D721Med (cell line): ENCODE measurements at places on chromosomes 6 and 20.

- no peak for DNase-seq
Observed at GRCh38 chr20:25038103-25038410, 19.9 kb downstream of the ACSS1 start.

GRCh38 chr6:160883999-160884398 is 107.6 kb upstream of the MAP3K4 start:
- DNase-seq = no peak

- no peak for DNase-seq
Observed at GRCh38 chr6:147301070-147301469, 96.9 kb downstream of the STXBP5 start.

DNA sequence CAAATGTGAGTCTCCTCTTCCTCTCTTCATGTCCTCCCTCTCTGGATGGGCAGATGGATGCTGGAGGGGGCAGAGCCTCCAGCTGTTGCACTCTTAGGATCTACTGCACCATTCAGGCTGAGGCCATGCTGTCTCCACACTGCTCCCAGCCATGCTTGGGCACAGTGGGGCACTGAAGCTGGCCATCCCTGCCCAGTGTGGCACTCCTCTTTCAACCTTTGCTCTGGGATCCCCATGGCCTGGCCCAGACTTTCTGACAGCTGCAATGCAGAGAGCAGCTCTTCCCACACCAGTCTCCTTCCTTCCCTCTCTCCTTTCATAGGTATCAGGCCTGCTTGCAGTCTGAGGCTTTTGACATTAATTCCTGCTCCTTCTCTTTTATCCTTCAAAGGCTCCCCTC is 9.3 kb downstream of the KCNK17 start:
- DNase-seq = no peak

GRCh38 chr6:157265635-157266034 is 57.7 kb downstream of the TMEM242 start:
- DNase-seq = no peak

DNA sequence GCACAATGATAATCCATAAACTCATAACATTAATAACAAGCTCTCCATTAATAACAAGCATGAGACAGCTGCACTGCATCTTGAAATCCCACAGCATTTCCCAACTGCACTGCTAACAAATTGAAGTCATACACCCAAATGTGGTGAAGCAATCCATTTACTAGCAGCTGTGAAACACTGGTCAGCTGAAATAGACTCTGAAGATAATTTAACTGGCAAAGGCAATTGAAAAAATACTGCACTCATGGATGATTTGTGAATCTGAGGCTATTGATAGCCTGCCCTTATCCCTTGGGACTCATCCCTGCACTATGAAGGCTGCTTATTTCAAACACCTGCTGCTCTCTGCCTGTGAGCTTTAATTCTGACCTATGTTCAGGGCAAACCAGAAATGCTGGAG is 49.1 kb upstream of the PLCB1 start:
- DNase-seq = no peak

DNA sequence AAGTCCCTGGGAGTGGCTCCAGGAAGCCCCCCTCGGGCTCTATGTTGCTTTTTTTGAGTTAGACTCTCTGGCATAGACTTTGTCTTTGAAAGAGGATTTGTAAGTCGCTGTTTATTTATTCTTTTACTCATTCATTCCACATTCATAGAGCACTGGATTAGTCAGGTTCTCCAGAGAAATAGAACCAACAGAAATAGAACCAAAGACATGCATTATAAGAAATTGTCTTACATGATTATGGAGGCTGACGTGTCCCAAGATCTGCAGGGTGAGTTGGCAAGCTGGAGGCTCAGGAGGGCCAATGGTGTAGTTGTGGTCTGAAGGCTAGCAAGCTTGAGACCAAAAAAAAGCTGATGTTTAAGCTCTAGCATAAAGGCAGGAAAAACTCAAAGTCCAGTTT is 98.3 kb upstream of the CHD6 start:
- no peak for DNase-seq

GRCh38 chr6:161830866-161831616 is 557.2 kb upstream of the AGPAT4 start:
- no peak for DNase-seq

DNA sequence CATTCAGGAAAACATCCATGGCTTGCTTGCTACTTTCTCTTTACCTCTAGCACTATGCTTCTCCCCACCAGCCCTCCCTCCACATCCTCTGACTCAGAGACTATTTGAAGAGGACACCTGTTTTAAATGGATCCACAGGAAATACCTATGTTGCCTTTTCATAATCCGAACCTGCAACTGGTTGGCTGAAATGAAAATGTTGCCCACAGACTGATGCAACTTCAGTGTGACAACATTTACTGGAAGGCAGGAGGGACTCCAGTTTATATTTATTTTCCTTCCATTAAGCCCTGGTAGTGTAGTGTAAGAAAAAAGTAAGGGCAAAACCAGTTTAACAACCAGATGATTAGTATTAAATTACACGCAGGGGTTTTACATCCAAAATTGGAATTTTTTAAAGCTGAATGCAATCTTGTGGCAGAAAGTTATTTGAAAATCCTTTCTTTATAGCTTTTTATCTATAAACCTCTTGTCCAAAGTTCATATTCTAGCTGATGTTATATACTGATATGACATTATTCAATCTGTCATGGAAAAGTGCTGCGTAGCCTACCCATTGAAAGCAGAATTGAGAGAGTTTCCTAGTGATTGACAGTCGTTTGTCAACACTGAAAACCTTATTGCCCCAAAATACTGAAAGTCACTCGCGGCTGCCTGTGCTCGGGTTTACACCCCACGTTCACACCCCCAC is 881 bp upstream of the AIG1 start:
- DNase-seq = no peak

DNA sequence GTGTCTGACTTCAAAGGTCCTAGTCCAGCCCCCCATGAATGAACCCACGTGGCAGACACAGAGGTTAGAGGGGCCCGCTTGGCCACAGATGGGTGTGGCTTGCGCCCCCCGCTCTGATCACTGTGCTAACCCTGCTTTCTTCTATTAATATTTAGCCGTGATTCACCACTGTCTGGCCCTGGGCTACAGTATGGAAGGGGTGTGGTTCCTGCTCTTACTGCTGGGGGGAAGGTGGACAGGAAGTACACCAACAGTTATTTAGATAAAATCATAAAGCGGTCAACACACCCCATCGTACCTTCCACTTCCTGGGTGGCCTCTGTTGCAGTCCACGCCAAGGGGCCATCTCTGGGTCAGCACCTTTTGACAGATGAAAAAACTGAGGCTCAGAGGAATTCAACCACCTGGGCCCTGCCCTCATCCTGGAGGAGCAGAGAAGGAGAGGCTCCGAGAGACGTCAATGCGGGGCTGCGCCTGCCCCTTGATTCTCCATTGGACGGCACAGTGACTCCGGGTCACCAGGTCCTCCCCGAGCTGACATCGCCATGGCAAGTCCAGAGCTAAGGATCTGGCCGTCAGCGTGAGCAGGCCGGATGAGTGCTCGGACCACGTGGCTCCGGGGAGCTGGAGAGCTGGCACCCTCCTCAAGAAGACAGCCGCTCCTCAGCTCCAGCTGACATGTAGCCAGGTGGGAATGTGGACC is 206.3 kb downstream of the PREX1 start:
- no peak for DNase-seq

GRCh38 chr6:29976588-29977424 is 34.5 kb downstream of the HLA-A start:
- DNase-seq = no peak

GRCh38 chr6:31121131-31121790 is 1.0 kb upstream of the CDSN start:
- no peak for DNase-seq

DNA sequence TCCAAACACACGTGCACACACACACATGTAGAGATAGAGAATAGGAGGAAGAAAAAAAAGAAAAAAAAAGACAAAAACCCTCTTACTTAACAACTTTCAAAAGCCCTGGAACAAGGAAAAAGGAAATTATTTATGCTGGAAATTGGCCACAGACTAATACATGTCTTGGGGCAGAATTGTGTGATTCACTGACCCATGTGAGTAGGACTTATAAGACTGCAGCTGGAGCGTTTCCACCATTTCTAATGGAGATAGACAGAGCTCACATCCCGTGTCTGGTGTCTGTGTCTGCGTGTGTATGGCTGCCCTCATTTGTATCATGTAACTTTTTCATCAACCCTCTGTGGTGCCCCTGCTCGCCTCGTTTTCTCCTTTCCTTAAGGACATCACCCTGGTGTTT is 99.8 kb upstream of the PDE10A start:
- no peak for DNase-seq

DNA sequence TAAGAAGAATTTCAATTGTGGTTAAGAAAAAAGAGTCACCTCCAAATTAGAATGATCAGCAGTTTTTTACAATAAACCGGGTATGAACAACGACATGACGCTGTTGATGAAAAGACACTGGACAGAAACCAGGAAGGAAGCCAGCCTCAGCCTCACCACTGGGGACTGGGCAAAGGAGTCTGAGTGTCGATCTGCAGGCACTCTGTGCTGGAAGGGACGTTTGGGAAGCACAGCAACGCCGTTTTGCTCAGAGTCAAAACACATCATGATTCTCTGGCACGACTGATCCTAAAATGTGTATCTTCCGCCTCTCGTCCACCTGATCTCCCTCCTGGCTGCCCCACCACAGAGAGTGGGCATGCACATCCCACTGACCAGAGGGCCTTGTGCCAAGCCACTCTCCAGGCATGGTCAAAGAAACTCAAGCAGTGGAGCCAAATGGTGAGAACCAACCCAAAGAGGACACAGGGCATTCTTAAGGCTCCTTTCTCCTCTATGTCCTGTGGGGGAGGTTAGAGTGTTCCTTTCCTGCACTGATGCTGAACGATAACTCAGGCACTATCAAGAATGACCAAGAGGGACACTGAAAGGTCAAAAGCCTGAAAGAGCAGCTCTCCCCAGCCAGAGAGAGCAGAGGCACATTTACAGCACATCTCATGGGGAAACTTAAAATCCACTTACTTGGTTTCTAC is 68.8 kb downstream of the AGPAT4 start:
- DNase-seq = no peak

GRCh38 chr6:42532038-42532669 is 31.7 kb upstream of the UBR2 start:
- no peak for DNase-seq

DNA sequence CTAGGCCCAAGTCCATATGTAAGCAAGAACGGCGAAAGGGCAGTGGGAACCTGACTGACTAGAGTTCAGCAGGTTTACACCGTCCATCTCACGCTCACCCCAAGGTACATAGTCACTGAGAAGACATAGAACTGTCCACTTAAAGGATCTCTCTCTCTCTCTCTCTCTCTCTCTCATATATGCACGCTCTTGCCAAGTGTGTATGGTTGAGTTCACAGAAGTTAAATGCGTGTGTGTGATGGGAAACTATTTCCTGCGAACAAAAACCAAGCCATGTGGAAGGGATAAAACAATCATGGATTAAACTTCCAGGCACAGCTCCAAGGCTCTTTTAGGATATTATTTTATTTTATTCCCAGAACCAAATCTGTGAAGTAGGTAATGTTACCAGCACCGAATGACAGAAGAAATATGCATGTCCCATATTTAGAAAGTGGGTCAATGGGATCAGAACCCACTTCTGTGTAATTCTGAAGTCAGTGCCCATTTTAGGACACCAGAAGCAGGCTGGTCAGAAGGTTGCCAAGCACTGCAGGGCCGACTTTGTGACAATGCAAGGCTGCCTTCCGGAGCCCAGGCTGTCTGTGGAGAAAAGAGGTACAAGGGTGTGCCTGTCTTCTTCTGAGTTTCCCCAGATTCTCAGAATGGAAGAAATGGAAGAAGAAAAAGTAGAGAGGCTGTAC is 49.2 kb upstream of the MAP7 start:
- DNase-seq = no peak

- no peak for DNase-seq
Observed at GRCh38 chr6:98927534-98927933, 20.2 kb downstream of the FBXL4 start.

DNA sequence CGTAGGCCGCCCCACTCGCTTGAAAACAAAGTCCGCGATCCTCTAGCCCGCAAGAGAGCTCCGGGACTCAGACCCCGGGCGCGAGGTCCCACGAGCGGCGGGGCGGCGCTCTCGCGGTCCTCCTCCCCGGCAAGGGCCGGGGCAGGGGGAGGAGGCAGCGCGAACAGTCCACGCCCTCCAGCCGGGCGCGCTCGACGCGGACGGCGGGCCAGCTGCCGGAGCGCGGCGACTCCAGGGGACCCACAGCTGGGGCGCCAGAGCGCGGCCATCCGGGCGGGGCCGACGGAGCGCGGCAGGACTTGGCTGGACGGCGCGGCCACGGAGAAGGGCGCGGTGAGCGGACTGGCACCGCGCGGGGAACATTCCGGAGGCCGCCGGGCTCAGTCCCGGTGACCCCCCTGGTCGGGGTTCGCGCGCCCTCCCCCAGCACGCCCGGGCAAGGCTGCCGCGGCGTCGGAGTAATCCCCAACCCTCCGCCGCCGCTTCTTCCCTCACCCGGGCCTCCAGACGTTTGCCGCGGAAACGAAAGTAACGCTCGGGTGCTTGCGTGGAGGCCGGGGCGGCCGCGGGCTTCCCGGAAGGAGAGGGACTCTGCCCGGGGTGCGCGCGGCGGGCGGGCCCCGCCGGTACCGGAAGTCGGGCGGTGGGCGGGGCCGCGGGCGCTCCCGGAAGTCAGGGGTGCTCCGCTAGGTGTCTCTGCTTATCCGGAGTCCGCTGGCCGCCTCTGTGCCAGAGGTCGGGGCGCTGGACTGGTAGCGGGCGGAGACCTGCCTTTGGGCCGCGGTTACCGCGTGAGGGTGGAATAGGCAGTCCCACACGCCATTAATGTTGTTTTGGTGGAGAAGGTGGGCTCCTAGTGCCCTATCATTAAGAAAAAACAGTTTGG is at the start of gene RIPK1:
RIPK1 (plus strand) TSS at position 166 of the 886 bp plus-strand sequence. CDS start 8,330 bp downstream, outside the sequence.
- peak; percentile 94 for DNase-seq

GRCh38 chr6:154096316-154096715 is 57.3 kb downstream of the OPRM1 start:
- DNase-seq = no peak

DNA sequence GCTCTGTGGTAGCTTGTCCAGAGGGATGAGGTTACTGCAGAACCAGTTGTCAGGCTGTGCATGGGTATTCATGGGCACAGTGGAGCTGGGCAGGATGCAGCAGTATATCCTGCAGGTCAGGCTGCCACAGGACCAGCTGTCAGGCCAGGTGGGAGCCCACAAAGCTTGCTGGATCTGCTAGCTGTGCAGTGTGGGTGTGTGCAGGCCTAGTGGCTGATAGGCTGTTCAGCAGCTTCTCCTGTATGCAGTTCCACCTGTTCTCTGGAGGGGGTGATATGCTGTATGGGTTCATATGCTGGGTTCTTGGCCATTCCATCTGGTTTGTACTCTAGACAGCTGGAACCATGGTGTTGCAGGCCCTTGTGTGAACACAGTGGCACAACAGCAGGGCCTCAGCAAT is 40.6 kb upstream of the TPD52L1 start:
- DNase-seq = no peak
